ENCODE measurements at places on chromosomes 5 and 9. TPM values are rescaled to one million over a fixed set of nuclear protein-coding genes. Genes with fewer than 3 reads are reported as not detected.
A peak's percentile ranks its signal among the peaks of the same experiment; 100 is the strongest.

GRCh38 chr5:119022017-119022745 lies 33.8 kb upstream of the DTWD2 start:
- peak; percentile 58 for DNase-seq

DNA sequence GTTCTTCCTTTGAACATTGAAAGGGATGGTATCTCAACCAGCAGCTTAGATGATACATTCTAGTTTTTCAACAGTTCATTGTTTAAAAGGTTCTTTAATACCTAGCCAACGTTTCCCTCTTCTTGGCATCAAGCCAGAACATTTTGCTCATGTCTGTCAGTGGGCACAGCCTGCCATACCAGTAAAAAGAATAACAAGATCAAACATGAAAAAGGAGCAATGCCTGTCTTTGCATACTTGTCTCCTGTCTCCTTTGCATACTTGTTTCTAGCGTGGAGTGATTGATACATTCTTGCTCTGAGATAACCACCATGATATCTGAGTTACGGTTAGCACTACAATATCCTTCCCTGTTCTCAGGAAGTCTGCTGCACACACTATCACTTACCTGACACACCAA lies 248.6 kb upstream of the DAPK1 start:
- no peak for DNase-seq

GRCh38 chr9:90059436-90059835 lies 454.6 kb downstream of the GADD45G start:
- no peak for DNase-seq

DNA sequence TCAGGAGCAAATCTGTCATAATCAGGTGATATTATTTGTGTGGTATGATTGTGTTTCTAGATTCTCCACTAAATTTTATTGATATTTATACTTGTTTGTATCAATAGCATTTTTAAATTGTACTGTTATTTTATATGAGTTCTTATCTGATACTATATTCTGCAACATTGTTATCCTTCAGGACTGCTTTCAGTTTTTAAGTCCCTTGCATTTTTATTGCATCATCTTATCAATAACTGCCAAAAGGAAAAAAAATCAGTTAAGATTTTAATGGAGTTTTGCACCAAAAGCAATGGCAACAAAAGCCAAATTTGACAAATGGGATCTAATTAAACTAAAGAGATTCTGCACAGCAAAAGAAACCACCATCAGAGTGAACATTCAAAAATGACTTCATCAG lies 741.3 kb upstream of the CTNND2 start:
- no peak for DNase-seq

DNA sequence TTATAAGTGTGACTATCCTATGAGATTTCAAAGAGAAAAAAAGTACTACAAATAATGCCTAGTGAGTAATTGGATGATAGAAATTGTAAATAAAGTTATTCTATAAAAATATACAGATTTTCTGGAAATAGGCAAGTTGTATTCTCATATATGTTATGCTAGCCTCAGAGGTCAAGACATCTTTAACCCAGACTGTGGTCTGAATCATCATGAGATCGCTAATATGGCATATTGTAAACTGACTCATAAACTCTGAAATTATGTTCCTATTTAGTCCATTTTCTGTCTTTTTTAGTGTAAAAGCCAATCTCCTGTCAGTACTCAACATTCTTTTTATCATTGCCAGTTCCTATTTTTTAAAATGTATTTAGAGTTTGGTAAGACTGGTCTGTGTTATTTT lies 14.2 kb downstream of the LOX start:
- DNase-seq, result peak; percentile 41

DNA sequence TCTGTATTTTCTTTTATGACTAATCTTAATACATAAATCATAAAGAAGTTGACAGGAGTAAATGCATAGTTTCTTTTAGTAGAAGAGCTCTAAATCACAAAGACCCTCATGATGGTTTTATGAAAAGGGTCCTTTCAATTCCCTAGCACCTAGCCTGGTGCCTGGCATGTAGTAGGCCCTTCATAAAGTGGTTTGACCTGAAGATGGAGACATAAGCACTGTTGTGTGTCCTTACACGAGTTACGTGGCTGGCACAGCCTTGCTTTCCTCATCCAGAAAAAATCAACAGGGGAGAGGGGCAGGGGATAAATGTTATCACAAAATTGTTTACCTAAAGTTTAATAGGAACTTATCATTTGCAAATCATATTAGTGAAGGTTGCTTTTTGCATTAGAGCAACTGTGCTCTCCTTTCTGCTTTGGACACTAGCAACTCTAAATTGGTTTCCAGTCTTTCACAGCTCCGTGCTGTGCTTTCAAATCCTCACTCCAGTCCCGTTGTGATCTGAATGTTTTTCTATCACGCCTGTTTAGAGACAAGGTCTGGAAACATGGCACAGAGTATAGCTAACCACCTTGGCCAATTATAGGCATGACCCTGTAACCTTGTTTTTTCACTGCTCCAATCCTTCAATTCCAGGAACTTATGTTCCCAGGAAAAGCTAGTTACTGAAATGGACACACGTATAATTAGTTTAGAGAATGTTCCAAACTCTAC lies 55.7 kb downstream of the ARL15 start:
- DNase-seq, result peak; percentile 44

- DNase-seq, result peak; percentile 46
These were observed 90.2 kb downstream of the SAXO1 start for GRCh38 chr9:18942801-18943200.

DNA sequence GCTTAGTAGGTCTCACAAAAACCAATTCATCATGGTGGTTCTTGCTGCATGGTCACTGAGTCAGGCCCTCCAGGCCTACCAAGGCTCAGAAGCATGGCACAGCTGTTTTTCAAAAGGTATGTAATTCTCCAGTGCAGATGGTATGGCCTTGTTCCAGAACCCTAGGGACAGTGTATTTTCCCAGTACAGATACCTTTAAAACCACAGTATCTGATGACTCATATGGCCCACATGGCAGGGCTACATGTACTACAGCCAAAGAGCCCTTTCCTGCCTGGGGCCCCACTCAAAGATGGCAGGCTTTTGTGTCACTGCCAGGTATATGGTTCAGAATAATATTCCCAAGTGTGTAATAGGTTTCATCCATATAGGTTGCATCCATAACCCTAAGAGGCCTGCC lies 16.5 kb downstream of the CSF2 start:
- DNase-seq, result peak; percentile 60

- DNase-seq, result peak; percentile 76
These were observed 468.2 kb downstream of the ARHGEF28 start for GRCh38 chr5:74094096-74094781.

DNA sequence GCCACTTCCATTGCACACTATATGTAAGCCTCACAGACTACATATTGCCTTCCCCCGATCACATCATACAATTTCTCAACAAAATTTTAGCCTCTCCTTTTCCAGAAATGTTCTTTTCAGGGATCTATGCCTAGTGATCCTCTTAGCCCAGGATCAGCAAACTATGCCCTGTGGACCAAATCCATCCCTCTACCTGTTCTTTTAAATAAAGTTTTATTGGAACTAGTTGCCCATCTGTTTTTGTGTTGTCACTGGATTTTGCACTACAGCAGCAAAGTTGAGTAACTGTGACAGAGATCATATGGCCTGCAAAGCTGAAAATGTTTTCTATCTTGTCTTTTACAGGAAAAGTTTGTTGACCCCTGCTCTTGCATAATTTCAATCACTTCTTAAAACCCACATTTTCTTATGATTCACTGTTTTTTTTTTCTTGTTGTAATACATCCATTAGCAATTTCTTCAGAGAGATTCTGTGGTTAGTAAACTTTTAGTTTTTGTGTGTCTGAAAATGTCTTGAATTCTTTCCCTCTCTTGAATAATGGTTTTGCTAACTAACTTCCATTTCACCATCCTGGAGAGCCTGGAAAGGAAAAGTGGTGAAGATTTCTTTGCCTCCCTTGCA lies 7.1 kb downstream of the TXNDC8 start:
- DNase-seq, result no peak

- DNase-seq, result no peak
These were observed 249.2 kb upstream of the ANKRD55 start for GRCh38 chr5:56482363-56482762.

- peak; percentile 26 for DNase-seq
These were observed 40.0 kb downstream of the PAPPA start for GRCh38 chr9:116193636-116194035.

DNA sequence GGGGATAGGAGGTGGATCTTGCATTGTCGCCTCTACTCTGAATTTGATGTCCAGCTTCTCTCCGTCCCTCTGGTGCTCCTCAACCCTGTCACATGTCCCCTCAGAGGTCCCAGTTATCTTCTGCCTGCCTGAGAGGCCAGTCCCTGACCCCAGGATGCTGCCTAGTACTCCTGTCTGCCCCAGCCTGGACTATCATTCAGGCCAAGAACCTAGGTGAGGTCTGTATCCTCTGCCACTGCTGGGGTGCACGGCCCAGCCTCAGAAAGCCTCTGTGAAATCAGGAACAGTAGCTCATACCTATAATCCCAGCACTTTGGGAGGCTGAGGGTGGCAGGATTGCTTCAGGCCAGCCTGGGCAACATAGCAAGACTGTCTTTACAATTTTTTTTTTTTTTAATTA lies 8.6 kb downstream of the SPINK4 start:
- no peak for DNase-seq

Gene DPYSL3
- 146 TPM for total RNA-seq

Gene PCDHGA10
- total RNA-seq, result 4.4 TPM

Gene EIF4E1B
- total RNA-seq, result not detected

Gene S100Z
- not detected for total RNA-seq

Gene FOXD4L3
- total RNA-seq, result not detected

Gene CDH9
- not detected for total RNA-seq

Gene TLR4
- total RNA-seq, result 38.6 TPM

Gene CARTPT
- total RNA-seq, result not detected

Gene RNF38
- total RNA-seq, result 36.7 TPM

Gene DMXL1
- 26.1 TPM for total RNA-seq

Gene TMEM232
- 0.38 TPM for total RNA-seq

Data from endothelial cell of umbilical vein (primary cell).